Activated CD8-positive, alpha-beta memory T cell treated with anti-CD3 and anti-CD28 coated beads, Interleukin-2, amount 50 U/mL, for 48 hours (primary cell): ENCODE measurements at places on chromosomes 1 and 21.

GRCh38 chr1:223486366-223486765, 93.2 kb downstream of the CCDC185 start:
- no peak for DNase-seq

DNA sequence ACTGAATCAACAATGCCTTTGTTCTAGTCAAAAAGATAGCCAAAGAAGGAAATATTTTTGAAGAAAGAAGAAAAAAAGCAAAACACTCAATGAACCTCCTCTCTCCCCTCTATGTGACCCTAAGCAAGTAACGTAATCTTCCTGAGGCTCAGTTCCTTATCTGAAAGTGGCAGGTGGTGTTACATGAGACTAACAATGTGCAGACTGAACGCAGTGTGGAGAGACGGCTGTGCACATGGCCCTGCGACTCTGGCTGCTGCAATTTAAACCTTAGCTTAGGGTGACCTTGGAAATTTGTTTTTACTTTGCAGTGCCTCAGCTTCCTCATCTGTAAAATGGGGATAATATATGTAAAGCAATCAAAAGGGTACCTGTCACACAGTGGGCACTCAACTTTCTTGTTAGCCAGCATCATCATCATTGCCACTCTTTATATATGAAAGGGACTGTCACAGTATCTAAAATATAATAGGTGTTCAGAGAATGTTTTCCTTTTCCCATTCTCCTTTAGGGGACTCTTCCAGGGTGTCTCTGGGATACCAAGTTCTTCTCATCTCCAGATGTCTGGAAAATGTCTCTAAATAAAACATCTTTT, 100.1 kb upstream of the JUN start:
- no peak for DNase-seq

GRCh38 chr1:3630161-3630611, 5.4 kb downstream of the TPRG1L start:
- no peak for DNase-seq

- peak; percentile 76 for DNase-seq
Observed at GRCh38 chr21:25639551-25640201, 618 bp downstream of the JAM2 start.

- DNase-seq: no peak
Observed at GRCh38 chr1:41659903-41660302, 175.4 kb upstream of the EDN2 start.

- no peak for DNase-seq
Observed at GRCh38 chr1:61111084-61112004, 29.0 kb downstream of the NFIA start.

GRCh38 chr1:167093846-167094516, at the start of gene STYXL2:
STYXL2 (plus strand) TSS chr1:167094075; CDS start chr1:167094850, 775 bp downstream.
- DNase-seq: no peak

DNA sequence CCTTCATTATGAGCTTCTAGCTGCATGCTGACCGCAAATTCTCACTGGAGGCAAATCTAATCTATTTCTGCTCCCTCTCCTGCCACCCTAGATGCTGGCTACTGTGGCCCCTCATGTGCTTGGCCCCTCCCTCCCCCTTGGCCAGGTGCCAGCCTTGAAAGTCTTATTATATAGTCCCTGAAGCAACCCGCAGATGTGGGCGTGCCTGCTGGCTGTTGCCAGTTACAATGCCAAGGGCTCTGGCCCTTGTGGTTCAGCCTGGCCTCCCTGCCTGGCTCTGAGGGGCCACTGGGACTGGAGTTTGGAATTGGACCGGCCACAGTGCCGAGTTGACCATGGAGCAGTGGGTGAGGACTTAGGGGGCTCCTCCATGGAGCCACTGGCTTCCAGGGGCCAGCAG, 78.9 kb upstream of the ACTRT2 start:
- no peak for DNase-seq

- DNase-seq: no peak
Observed at GRCh38 chr1:215045698-215046308, 36.7 kb upstream of the KCNK2 start.

- DNase-seq: no peak
Observed at GRCh38 chr1:201904579-201904978, 15.9 kb downstream of the SHISA4 start.

DNA sequence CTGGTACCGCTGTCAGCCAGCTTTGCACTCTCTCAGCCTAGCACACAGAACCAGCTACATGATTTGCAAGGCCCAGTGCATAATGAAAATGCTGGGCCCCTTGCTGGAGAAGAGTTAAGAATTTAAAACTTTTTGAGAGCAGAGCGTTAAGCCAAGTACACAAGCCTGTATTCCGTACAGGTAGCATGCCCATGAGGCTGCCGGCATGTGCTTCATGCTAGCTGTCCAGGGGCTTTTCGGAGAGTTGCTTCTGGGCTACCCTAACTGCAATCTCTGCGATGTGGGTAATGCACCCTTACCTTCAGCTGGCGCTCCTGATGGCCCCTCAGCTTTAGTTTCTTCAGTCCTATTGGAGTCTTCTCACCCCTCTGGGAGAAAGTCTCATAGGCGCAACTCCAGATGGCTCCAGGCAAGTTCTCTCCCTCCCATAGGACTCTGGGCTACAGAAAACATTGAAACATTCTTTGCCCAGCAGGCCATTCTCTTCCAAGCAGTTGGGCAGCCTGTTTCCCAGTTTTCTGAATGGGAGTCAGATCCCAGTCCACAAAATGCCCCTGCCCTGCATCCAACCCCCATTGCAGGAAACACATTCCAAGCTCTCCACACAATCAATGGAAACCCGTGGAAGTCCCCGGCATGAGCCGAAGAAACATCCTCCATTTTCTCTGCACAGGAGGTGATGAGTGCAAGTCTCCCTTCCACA, 5.7 kb upstream of the AKT3 start:
- DNase-seq: no peak

DNA sequence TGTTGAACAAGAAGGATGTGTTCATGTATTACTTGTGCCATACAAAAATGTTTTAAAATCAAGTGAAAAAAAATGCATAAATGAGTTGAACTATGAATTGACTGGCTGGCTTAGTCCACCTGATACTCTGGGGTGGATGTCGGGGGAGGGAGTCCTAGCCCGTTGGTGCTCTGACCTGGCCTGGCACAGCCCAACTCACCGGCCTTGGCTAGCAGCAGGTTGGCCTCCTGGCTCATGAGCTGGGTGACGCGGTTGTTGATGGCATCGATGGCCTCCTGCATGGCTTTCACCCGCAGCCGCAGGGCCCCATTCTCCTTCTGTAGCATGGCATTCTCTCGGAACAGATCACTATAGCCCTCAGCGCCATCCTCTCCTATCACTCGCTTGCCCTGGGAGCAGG, 21.6 kb downstream of the KIF21B start:
- no peak for DNase-seq

- DNase-seq: no peak
Observed at GRCh38 chr1:166843769-166844596, 4.7 kb downstream of the POGK start.

DNA sequence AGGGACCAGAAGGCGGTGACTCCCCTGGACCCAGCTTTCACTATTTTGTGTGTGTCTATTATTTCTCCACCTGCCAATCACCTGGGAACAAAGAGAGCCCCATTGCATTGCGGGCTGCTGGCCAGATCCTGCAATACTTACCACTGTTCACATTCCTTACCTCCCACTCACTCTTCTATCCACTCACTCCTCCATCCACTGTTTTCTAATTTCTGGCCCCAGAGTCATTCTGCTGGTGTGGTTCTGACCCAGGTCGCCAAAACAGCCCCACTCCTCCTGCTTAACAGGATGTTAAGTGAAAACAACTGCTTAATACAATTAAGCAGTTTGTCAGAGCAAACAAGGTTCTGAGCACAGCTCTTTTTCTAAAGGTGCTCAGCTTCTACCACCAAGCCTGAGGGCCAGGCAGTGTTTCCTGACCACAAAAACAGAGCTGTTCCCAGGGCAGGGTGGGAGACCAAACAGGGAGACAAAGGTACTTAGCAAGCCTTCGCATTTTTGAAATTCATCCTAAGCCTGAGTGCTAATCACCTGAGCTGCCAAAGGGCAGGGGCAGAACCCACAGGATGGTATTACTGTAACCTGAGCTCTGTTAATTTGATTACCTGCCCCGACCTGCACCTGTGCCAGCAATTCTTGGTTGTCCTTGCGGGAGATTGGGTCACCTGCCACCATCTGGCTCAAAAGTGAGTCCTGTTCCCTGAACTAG, 38.5 kb upstream of the EFCAB14 start:
- DNase-seq: no peak

DNA sequence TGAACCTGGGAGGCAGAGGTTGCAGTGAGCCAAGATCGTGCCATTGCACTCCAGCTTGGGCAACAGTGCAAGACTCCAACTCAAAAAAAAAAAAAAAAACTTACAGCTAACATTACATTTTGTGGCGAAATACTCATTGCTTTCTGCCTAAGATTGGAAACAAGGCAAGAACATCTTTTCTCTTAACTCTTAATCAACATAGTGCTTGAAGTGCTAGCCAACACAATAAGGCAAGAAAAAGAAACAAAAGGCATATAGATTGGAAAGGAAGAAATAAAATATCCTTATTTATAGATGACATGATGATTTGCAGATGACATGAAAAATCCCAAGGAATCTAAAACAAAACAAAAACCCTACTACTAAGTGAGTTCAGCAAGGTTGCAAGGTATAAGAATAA, 24.6 kb upstream of the GJA9 start:
- DNase-seq: no peak

- DNase-seq: peak; percentile 30
Observed at GRCh38 chr1:29550119-29550841, 314.0 kb downstream of the PTPRU start.

GRCh38 chr1:104238991-104239390, 489.3 kb downstream of the AMY1C start:
- DNase-seq: no peak

DNA sequence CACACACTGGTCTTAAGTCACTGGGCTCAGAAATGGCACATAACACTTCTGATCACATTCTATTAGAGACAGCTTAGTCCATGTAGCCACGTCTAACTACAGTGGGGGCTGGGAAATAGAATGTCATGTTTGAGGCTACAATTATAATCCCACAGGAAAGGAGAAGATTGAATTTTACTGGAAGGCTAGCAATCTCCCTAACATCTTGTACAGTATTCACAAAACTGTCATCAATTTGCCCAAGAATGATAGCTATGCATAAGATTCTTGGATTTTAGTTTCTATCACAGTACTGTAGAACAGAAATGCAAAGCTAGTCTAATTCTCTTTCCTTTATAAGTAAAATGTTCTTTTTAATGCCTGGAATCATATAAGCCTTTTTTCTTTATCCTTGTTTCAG, 12.7 kb upstream of the ZMYM6 start:
- no peak for DNase-seq

GRCh38 chr21:43281661-43282357, 113.0 kb downstream of the CRYAA start:
- no peak for DNase-seq

DNA sequence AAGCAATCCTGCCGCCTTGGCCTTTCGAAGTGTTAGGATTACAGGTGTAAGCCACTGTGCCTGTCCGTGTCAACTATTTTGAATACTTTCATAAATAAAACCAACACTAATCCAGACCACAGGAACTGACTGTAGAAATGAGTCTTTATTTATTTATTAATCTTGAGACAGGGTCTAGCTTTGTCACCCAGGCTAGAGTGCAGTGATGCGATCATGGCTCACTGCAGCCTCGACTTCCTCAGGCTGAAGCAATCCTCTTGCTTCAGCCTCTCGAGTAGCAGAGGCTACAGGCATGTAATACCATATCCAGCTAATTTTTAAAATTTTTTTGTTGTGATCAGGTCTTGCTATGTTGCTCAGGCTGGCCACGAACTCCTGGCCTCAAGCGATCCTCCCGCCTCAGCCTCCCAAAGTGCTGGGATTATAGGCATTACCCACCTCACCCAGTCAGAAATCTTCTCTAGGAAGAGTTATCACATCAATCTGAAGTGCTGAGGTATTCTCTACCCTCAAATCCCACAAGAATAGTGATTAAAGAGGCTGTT, 21.7 kb upstream of the CPLANE2 start:
- no peak for DNase-seq

DNA sequence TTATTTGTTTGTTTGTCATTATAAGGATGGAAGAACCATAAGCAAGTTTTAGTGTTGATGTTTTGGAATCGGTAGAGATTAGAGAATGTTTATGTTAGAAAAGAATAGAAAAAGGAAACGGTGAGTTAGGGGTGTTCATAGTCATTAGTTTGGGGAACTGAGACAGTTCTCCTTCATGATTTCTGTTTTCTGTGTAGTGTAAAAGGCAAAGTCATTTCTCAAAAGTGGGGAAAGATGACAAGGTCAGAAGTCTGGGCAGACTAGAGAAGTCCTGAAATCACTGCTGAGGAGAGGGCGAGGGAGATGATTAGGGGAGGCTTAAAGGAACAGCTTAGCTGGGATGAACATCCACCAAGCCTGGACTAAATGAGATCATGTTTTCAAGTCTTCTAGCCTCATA, 498.9 kb downstream of the TTLL7 start:
- no peak for DNase-seq

DNA sequence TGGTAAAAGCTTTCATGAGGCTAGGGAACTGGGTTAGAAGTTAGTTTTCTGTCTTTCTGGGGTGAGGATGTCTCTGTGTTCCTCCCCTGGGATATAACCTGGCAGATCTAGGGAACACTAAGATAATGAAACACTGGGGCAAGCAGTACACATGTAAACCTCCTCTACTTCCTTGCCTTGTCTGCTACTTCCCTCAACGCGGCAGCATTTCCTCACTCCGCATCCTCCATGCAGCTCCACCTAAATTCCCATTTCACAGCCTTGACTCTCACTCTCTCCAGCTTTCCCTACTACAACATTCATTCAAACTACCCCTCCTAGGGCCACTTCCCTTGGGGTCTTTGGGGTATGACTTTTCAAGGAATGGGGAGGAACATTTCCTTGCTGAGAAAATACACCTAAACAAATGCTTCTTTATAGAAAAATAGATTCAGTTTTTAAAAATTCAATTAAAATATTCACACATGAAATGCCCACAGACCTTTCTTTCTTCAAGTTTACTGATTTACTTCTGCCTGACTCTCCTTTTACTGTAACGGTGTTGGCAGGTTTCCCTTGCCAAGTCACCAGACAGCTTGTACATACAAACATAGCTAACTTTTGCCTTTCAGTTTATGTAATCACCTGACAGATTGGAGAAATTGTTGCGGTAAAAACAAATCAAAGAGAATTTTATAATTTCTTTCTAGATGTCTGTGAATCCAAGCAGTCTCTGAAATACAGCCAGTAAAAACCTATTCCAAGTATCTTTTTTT, 90.1 kb downstream of the TNFSF18 start:
- DNase-seq: no peak

GRCh38 chr21:31399591-31399990, 55.5 kb upstream of the TIAM1 start:
- DNase-seq: no peak
